EL (cell line): ENCODE measurements at places on chromosomes 3 and 15.

DNA sequence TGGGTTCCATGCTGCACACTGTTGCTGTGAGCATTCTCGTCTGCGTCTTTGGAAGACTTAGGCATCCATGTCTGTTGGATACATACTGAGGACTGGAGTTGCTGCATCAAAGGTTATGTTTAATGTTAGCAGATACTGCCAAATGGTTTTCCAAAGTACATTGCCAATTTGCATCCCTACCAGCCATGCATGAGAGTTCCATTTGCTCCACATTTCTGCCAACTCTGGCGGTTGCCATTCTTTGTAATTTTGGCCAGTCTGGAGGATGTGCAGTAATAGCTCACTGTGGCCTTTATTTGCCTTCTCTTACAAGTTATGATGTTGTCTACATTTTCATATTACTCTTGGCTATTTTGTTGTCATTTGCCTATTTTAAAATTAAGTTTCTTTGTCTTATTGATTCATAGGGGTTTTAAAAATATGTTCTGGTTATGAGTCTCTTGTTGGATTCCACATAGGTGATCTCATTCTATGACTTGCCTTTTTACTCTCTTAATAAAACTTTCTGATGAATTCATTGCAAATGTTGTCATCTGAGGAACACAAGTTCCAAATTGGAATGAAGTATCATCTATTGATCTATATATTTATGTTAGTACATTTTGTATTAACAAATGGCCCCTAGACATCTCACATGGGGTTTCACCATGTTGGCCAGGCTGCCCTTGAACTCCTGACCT lies 42.1 kb downstream of the FBLN2 start:
- DNase-seq: no peak

DNA sequence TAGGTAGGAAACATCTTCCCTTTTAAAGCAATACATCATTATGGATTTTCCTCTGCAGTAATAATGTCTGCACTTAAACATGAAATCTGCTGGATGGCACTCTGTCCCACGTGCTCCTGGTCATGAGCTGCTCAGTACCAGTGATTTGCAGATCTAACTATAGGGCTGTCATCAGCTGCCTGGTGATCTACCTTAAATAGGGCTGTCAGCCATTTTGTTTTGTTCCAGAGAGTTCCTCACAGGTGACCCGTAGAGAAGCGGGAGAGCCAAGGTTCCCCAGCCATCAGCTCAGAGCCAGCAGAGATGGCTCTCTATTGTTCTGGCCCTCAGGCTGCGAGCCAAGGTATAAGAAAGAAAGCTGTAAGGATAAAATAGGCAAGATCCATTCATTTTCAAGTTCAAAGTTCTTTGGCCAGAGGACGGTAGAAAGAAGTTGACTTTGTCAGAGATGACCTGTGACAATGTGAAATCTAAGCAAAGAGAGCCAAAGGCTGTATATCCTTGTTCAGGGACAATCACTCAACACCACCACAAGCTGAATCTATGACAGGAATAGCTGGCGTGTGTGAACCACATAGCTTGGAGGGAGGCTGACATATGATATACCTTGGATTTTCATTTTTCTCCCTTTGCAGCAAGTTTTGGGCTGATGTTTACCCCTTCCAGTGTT lies 156.5 kb downstream of the RYR3 start:
- DNase-seq: no peak

DNA sequence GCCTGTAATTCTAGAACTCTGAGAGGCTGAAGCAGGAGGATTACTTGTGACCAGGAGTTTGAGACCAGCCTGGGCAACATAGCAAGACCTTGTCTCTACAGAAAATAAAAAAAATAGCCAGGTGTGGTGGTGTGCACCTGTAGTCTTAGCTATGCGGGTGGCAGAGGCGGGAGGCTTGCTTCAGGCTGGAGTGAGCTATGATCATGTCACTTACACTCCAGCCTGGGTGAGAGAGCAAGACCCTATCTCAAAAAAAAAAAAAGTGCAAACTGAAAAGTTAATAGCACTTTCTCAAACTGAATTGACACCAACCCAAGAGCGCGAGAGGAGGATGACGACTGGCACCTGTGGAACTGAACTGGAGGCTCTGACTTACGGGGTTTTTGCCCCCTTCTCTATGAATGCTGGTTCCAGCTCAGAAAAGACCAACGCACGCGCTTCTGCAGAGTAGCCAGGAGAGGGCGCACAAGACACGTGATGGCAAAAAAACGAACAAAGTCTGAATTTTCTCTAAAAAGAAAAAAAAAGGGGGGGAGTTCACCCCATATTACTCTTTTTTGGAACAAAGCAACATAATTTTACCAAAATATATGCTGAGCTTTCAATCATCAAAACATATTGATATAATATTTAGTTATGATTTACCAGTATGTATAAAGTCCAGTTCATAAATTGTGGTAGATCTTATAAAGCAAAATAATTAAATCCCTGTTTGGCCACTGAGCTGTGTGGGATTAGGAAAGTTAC lies 23.7 kb downstream of the CFAP92 start:
- DNase-seq: peak; percentile 48

DNA sequence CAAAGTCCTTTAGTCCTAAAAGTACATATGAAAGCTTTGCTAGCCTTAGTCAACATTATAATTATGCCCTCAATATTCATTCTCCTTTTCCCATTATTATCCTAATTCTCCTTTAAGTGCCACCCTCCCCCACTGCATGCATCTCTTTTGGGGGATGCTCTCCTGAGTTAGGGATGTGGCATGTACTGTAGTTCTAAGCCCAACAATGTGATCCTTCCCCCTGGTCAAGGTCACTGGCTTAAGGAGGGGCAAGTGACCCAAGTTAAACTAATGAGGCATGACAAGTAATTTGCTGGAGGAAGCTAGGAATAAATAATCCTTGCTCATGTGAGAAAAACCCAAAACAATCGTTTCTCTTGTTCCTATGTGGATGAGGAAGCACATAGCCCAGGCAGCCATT lies 343.9 kb upstream of the SUCLG2 start:
- no peak for DNase-seq

DNA sequence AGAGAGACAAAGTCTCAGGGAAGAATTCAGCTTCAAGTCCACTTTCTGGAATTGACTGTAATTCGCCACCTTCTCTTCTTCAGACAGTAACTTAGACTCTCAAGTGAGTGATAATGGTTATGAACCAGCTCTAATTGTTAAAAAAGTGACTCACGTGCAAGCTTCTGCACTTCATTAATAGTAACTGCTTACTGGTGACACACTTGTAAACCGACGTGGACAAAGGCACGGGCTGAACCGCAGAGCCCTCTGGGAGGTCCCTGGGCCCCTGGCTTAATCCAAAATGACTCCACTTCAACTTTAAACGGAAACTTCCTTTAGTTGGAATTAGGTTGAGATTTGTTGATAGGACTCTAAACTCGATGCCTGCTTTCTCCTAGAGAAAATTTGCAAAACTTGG lies 17.0 kb downstream of the MUC4 start:
- no peak for DNase-seq

GRCh38 chr3:157868946-157869345 lies 237.3 kb downstream of the SHOX2 start:
- DNase-seq: no peak

DNA sequence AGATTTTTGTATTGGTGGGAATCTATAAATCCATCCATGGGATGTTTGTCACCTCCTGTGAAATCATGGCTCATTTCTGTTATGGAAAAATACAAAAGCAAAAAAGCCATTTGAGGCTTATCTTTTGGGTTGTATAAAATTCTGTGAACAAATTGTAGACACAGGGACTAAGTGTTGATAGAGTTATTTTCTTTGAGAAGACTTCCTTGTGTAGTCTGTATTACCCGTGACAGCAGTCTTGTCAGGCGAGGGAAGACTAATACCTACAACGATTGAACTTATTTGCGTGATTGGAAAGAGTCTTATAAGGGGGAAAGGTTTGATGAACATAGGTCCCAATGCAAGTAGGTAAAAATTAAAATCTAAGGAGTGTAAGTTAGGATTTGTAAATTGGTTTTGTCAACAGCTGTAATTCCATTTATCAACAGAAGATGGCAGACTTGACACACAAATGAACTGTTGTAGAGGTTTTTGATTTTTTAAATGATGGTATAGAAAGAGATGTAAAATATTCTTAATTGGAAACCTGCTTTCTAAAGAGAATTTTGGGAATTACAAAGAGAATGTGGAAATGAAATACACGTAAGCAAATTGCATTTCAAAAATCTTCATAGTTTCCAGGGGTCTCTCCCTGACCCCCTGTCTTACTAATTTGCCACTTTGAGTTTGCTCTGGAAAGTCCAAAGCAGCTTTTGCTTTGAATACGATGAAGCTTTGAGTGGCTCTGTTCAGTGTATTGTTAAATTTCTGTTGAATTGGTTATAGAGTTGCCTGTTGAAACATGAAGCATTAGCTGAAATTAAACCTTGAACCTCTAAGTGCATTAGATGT lies 33.2 kb downstream of the SLC25A26 start:
- peak; percentile 33 for DNase-seq

DNA sequence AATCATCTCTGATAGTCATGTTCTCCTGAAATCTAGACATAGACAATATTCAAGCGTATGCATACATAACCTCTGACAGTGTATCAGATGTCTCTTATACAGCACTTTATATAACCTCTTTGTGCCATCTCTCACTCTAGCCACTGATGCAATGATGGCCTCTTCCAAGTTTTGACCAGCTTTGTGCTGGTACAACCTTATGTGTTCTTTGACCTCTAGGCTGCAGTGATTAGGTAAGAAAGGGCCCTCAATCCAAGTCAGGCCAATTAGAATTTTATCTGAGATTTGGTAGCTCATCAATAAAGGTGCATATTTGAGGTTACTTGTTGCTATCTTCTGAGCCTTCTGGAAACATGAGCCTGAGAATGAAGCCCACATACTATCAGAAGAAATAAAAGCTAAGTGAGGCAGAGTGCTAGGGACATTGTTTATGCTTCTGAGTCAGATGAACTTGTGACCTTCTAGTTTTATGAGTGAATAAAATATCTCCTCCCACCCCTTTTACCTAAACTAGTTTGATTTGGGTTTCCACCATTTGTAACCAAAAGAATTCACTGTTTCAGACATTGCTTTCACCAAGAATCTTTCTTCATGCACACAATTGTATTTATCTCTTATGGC lies 283.2 kb upstream of the SUCLG2 start:
- DNase-seq: no peak

- peak; percentile 34 for DNase-seq
Observed at GRCh38 chr3:142218703-142219102, 6.7 kb downstream of the GK5 start.

GRCh38 chr3:149701977-149702350 lies 44.1 kb upstream of the WWTR1 start:
- no peak for DNase-seq

- peak; percentile 37 for DNase-seq
Observed at GRCh38 chr3:28973609-28974008, 307.3 kb upstream of the RBMS3 start.

DNA sequence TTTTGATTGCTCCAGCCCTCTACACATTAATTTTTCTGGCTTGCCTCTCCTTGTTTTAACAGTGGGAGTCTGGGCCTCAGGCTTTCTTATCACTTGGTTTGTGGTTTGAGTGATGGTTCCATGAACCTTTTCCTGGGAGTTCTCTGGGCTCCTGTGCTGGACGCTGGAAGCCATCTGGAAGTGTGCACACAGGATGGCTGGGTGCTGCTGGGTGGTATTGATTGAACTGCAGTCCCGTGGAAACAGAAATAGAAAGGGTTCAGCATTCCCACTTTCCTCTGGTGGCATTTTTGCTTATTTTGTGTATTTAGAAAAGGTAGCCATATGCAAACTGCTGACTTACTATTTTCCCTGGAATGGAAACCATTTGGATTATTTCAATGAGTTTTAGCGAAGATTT lies 25.6 kb downstream of the MITF start:
- DNase-seq: peak; percentile 63

DNA sequence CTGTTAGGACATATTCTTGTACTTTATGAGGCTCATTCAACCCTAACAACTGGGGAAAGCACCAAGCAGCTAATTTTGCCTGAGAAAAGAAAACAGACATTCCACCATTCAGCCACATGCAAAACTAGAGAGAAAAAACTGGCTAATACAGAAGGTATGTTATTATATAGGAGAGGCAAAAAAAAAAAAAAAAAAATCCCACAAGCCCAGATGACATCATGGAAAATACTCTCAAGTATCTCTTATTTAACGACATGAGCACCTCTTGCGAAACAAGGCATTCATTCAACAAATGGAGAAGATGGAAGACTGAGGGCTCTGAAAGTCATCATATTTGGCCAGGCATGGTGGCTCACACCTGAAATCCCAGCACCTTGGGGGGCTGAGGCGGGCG lies 61.5 kb downstream of the PRICKLE2 start:
- peak; percentile 94 for DNase-seq

DNA sequence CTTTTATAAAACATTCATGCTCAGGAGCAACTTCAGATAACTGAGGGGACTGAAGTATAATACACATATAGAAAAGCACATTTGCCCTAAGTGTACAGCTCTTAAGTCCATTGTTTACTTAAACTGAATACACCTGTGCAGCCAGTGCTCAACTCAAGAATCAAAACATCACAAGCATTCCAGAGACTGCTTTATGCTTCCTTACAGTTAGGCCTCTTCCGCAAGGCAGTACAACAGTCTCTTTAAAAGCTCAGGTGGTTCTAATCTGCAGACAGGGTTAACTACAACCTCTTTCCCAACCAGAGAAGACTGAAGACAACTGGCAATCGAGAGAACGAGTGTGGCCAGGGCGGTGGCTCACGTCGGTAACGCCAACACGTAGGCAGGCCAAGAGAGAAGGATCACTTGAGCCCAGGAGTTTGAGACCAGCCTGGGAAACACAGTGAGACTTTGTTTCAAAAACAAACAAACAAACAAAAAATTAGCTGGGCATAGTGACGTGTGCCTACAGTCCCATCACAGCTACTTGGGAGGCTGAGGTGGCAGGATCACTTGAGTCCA lies 16.9 kb downstream of the MCCC1 start:
- DNase-seq: no peak

GRCh38 chr3:43079536-43080332 lies 26.1 kb downstream of the POMGNT2 start:
- no peak for DNase-seq

GRCh38 chr3:73465926-73466325 lies 158.8 kb downstream of the PDZRN3 start:
- DNase-seq: no peak

DNA sequence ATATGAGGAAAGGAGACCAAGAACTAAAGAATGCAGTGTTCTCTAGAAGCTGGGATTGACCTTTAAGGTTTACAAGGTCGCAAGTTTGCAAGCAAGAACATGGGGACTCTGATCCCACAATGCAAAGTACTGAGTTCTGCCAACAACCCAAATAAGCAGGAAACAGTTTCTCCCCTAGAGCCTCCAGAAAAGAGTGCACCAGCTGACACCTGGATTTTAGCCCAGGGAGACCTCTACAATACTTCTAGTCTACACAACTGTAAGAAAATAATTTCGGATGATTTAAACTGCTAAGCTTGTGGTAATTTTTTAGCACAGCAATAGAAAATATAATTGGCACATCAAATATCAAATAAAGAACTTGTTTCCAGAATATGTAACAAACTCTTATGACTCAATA lies 46.4 kb downstream of the EHHADH start:
- no peak for DNase-seq

- DNase-seq: peak; percentile 73
Observed at GRCh38 chr3:16113704-16114103, 60.8 kb upstream of the GALNT15 start.
